ENCODE measurements at places on chromosomes 7 and 10. TPM values are rescaled to one million over a fixed set of nuclear protein-coding genes. Genes with fewer than 3 reads are reported as not detected.

CREB3L2 gene
- 14.8 TPM for total RNA-seq

COL1A2 gene
- total RNA-seq: 0.05 TPM

TEX36 gene
- total RNA-seq: not detected

NPTX2 gene
- total RNA-seq: 0.56 TPM

GRCh38 chr10:72310241-72310633 lies 36.5 kb downstream of the DDIT4 start:
- no peak for DNase-seq

DNA sequence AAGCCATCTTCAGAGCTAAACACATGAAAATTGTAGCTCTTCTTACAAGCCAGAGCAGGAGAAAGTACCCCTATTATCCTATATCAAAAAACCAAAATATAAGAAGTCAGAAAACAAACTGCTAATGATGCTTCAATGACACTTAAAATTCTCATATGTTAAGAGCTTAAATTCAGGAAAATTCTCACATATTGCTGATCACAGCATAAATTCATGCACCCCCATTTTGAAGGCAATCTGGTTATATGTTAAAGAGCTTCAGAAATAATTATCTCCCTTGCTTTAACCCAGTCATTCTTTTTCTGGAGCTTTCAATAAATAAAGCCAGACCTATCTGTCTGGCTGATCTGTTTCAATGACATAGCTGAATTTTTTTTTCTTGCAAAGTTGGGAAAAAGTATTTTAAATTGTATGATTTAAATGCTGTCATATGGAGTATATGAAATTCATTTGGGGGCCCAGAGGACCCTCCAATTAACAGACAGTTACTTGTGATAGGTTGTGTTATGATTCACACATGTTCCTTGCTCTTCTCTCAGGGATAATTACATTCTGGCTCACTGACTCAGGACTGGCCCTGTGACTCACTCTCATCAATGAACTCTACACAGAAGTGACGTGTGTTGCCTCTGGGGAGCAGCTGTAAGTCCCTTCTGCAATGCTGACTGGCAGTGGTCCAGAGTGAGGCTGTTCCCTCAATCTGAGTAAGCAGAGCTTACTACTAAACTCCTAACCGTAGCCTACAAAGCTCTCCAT lies 85.2 kb downstream of the HGF start:
- DNase-seq: peak; percentile 100

- DNase-seq: no peak
Observed at GRCh38 chr7:47577321-47577919, 4.5 kb downstream of the TNS3 start.

- no peak for DNase-seq
Observed at GRCh38 chr10:66180021-66180420, 745.8 kb upstream of the LRRTM3 start.

- DNase-seq: no peak
Observed at GRCh38 chr10:58322072-58322834, 12.6 kb upstream of the UBE2D1 start.

DNA sequence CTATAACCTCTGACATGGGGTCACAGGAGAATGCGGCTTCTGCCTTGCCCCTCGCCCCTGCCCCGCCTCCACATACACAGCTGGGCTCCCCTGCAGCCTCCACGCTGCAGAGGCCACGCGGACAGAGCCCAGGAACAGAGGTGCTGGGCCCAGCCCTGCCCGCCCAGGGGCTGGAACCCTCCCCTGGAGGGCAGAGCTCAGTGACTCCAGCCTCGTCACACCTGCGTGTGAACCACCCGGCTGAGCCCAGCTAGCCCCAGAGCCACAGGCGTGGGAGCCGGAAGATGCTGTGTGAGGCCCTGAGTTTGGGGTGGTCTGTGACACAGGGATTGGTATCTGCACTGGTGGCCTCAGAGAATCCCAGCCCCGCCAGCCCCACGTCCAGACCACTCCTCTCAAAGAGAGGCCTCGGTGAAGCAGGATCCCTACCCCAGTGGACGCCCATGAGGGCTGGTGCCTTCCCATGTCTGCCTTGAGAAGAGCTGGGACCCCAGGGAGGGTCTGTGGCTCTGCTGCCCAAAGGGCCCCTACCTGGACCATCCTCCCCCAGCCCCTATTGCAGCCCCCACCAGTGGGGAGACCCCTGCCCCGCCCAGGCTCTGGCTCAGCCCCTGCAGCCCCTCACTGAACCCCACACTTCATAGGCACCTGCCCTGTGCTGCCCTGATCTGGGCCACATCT lies 8.1 kb upstream of the ADAP1 start:
- no peak for DNase-seq

GRCh38 chr7:78444267-78444666 lies 645.7 kb downstream of the PHTF2 start:
- DNase-seq: no peak

- no peak for DNase-seq
Observed at GRCh38 chr10:76769582-76769981, 868.0 kb downstream of the KCNMA1 start.

- no peak for DNase-seq
Observed at GRCh38 chr7:139423091-139423490, 60.4 kb downstream of the KLRG2 start.

GRCh38 chr10:110474826-110475225 lies 22.9 kb upstream of the DUSP5 start:
- no peak for DNase-seq
